Thymus (tissue), 14 donors: ENCODE measurements at places on chromosomes 2 and 18.
A peak's percentile ranks its signal among the peaks of the same experiment; 100 is the strongest.

DNA sequence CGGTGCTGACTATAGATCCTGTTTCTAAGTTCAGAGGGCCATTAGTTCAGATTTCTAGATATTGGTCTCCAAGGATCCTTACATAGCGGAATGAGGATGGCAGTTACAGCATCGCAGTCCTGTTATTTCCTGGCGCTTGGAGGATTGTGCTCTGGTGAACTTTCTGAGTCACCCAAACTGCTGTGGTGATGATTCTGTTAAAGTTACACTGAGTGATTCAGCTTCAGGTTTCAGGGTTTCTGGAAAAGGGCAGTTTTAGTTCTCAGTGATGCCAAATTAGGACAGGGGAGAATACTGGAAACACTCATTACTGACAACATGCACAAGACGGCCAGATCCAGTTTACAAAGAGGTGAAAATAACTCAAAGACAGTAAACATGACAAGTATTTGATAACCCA, 52.1 kb upstream of the ANKRD62 start:
- DNase-seq: no peak

DNA sequence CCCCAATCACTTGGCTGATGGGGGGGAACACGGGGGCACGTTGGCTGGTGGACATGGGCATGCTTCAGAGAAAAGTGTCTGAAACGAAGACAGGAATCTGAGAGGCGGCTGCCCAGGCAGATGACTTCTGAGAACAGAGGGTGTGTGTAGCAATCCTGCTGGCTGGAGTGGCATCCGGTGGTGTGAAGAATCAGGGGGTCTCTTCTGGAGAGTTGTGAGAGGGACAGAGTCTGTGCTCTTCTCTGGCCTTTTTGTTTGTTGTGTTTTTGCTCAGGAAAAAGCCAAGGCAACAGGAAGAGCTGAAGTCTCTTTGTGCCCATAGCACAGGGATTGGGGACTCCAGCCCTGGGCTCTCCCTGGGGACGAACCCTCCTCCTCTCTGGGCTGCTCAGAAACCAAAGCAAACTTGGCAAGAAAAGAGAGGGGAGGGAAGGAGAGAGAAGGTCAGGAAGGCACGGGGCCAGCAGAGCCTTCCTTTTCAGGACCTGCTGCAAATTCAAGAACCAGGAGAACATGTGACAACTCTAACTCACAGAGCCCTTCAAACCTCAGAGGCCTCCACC, 97.0 kb upstream of the SMAD2 start:
- DNase-seq: no peak

DNA sequence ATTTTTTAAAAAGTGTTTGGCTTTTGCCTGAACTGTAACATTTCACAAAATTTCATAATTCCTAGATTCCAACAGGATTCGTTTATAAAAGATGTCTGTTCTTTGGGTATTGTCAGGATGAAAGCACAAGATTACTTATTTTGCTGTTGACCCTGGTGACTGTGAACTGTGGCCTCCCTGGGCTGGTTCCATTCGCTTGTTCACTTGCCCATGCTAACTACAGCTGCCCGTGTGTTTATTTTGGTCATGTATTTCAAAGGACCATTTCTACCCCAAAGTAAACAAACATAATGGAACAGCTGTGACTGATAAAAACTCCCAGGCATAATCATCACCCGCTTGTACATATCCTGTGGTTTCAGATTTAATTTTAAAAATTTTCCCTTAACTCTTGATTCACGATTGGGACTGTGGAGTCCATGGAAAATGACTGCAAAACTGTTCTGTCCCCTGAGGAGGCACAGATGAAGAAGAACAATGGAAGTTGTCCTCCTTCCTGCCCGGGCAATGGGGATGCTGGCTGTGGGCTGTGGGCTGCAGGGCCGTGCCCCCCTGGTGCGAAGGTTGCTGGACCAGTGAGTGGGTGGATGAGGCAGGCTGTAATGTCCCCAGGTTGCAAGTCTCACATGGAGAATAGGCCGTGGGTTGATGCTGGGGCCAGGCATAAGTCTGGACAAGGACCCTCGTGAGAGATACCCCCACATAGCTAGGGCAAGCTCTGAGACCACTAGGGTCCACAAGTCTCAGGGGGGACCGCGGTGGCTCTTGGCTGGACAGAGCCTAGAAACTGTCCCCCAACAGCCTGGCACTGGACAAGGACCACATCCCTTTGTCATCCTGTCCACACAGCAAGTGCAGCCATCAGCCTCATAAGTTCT, 28.9 kb upstream of the HDAC4 start:
- DNase-seq: no peak

DNA sequence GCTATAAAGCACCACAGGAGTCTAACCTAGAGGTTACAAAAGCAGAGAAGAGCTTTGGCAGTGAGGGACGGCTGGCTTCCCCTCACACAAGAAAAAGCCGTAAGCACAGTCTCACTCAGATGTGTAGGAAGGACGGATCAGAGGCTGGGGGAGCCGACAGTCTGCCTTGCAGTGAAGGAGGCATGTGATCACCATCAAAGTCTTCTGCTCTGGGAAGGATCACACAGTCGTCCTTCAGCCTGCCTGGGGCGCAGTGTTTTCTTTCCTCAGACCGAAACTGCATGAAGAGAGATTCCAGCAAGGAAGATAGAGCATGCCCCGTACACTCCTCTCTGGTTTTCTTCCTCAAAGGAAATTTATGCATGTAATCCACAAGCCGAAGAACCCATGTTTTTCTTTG, 24.1 kb downstream of the GATA6 start:
- no peak for DNase-seq

DNA sequence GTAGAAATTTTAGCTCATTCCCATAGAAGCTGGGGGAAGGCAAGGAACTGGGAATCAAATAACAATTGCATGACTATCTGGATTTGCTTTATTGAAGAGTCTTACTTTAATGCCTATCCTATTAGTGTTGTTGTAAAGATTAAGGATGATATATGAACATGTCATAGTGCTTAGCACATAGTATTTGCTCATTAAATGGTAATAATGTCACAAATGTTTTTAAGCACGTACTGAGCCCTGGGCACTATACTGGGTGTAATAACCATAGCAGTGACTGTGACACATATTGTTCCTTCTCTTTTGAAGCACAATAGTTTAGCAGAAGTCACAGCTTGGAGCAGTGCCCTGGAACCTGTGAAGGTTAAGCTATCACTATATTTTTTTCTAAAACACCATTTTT, 47.2 kb upstream of the DTNB start:
- no peak for DNase-seq

GRCh38 chr2:109378682-109379081, 235.1 kb downstream of the SEPTIN10 start:
- DNase-seq: no peak

DNA sequence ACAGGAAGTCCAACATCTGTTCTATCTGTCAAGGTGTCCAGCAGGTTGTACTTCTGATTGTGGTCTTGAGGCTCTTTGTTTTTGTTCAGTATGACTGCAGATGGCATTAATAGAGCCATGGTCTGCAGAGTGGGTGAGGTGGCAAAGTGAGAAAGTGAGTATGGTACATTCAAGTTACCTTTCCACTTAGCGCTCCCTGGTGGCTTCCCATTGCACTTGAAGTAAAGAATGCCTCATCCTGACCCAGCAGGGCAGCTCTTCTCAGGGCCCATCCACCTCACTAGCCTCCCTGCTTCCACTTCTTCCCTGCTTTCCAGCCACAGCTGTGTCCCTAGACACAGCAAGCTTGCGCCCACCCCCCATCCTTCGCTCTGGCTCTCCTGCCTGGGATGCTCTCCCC, 148.0 kb upstream of the ALPP start:
- DNase-seq: peak; percentile 60

DNA sequence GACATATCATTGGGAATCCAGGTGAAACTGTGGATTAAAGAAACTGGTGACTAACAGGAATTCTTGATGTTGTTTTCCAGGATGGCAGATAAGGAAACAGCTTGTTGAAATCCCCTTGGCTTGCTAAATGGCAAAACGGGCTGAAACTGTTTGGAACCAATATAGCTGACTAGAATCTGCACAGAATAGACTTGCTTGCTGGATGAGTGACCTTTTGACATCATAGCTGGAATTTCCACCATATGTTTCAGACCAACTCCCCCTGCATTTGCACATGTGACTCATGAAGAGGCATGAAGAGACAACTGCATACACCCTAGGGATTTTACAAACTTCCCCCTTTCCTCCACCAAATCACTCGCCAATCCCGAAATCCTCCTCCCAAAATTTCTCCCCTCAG, 87.7 kb upstream of the LYPD1 start:
- no peak for DNase-seq

GRCh38 chr2:7988440-7988839, 693.4 kb upstream of the ID2 start:
- no peak for DNase-seq

GRCh38 chr2:79993144-79993543, 311.4 kb downstream of the LRRTM1 start:
- no peak for DNase-seq

- DNase-seq: no peak
Observed at GRCh38 chr18:24818441-24818840, 358.0 kb downstream of the HRH4 start.

DNA sequence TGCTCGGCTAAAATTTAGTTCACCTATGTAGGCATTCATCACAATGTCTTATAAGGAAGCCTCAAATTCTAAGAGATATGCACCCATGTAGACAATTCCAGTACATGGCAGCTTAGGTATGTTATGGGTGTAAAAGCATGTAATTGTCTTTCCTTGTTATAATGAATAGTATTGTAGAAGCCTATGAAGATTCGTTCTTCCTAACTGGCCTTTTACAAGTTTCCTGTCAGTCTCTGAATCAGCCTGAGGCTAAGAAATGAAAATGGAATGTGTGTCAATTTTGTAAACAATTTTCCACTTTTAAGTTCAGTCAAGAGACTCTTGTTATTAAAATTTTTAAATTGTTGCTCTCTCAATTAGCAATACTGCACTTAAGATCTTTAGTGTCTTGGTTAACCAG, 189.9 kb upstream of the GALNT5 start:
- no peak for DNase-seq

DNA sequence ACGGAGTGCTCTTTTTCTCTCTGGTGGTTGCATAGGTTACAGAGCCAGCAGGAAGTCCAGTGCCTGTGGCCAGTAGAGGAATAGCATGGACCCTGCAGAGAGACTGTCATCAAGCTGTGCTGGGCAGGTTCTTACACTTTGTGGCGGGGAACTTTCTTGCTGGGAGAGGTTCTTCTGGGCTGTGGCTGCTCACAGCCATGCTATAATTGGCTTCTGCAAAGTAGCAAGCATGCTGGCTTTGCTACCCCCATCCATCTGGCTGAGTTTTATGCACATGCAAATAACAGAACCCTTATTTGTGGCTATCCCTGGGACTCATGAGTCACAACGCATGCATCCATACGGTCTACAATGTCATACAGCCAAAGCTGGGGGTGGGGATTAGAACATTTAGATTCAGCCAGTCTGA, 68.9 kb downstream of the PLCL1 start:
- no peak for DNase-seq

DNA sequence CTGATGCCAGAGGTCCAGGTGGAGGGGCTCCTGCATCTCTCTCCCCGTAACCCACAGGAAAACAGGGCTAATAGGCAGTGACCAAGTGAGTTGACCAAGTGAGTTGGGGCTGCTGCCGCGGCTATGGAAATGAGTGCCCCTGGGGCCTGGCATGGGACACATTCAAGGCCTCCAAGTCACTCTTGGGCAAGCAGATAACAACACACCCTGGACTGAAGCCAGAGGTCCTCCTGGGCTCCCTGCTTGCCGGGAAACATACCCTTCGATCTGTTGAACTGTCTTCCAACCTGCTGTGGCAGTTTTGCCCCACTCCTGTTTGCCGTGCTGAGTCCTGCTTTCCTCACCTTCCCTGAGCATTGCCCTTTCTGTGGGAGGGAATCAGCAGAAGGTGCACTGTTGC, 89.2 kb downstream of the LIPG start:
- no peak for DNase-seq

GRCh38 chr2:8529706-8530277, 152.1 kb upstream of the ID2 start:
- DNase-seq: no peak

GRCh38 chr2:231133365-231134099, 8.7 kb upstream of the HTR2B start:
- DNase-seq: no peak

- DNase-seq: no peak
Observed at GRCh38 chr18:9808295-9809241, 77.2 kb upstream of the TXNDC2 start.

DNA sequence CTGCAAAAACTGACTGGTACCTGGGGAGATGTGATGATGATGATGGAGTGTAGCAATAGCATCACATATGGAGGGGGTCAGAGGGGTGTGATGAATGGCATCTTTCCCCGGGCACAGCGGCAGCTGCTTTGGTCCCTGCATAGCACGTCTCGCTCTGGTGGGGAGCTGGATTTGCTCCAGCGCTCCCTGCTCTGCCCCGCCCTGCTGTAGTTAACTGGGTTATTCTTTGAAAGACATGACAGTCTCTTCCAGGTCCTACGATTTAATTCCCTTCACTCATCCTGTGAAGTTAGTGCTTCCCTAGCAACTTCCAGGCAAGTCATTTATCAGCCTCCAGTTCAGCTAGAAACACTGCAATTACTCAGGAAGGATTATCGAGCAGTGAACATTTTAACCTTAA, 463.1 kb downstream of the TSN start:
- DNase-seq: no peak

DNA sequence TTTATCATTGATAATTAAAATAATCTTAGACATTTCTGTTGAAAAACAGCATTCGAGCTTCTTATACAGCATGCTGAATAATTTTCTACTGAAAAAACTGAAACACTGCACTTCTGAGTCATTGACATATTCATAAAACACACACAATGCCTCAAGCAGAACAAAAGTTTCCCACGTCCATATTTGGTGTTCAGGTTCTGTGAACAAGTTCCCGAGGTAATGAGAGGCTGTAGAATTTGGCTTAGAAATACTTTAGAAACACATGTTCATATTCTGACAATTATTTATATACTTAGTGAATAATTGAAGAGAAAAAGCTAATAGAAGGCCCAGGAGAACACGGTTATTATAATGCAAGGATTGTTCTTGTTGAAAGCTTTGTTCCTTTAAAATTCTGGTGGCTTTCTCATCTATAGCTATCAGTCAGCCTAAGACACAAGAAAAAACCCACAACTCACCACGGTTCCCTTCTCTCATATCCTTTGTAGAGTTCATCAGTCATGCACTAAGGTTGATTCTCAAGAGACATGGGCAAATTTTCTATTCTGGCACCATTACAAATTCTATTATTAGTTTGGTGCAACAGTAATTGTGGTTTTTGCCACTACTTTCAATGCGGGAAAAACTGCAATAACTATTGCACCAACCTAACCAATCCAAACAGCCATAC, 194.4 kb downstream of the TMX3 start:
- DNase-seq: no peak

DNA sequence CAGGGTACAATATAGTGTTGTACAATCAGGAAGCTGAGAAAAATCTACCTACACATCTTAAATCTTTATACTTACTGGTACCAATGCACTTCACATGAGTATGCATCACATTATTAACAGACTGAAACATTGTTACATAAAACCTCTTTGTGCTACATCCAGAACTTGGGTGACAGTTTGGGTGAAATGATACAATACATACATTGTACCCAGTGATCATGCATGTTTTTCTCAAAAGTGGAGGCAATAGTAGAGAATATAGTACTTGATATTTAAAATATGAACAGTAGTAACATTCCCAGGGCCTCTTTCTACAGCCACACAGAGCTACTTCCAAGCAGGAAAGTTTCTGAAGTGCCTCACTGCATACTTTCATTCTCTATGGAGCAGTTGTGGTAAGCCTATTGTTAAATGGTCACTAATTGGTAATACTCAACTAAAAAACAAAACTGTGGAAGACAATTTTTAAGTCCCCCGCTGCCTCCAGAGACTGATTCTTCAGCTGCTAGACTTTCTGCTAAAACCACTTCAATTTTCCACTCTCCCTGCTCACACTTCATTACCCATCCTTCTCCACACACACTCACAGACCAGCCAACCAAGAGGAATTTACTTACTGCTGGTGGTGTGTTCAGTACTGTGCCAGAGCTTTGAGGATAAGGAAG, 22.9 kb upstream of the GRB14 start:
- no peak for DNase-seq
